ENCODE measurements at places on chromosomes 16 and 17. TPM values are rescaled to one million over a fixed set of nuclear protein-coding genes. Genes with fewer than 3 reads are reported as not detected.

Gene ZNF624
- 6.9 TPM for total RNA-seq

Gene MARVELD3
- total RNA-seq = not detected

- H3K27me3 ChIP-seq = no peaks in the 10 kb centered on the region
- no peak overlapping the region for H3K4me3 ChIP-seq
- peak overlapping the region; percentile 54 for H3K27ac ChIP-seq
- no peak for DNase-seq
Measured at GRCh38 chr17:77429369-77429968, 288.7 kb downstream of the SEC14L1 start.

Gene TNRC6C
- 13.3 TPM for total RNA-seq

GRCh38 chr17:8121681-8122421, 2.1 kb downstream of the HES7 start:
- H3K36me3 ChIP-seq = no peaks in the 10 kb centered on the region
- DNase-seq = peak; percentile 66
- H3K4me3 ChIP-seq = peak overlapping the region; percentile 64
- H3K27ac ChIP-seq = no peak overlapping the region
- H3K27me3 ChIP-seq = peaks cover 53% of the 10 kb centered on the region

DNA sequence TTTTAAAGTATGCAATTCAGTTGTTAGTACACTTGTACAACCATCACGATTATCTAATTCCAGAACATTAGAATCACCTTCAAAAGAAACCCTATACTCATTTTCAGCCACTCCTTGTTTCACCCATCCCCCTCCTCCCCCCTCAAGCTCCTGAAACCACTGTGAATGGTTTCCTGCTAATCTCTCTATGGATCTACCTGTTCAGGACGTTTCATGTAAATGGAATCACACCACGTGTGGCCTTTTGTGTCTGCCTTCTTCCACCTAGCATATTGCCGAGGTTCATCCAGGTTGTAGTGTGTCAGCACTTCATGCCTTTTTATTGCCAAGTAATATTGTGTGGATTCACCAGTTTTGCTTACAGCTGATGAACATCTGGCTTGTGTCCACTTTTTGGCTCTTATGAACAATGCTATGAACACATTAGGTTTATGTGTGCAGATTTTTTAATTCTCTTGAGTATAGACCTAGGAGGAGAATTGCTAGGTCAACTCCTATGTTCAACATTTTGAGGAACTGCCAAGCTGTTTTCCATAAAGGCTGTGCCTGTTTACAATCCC, 17.8 kb downstream of the EIF4A3 start:
- DNase-seq = no peak
- H3K4me3 ChIP-seq = no peak overlapping the region
- no peak overlapping the region for H3K27ac ChIP-seq
- H3K36me3 ChIP-seq = peaks cover 8% of the 10 kb centered on the region
- H3K27me3 ChIP-seq = no peaks in the 10 kb centered on the region
- H3K4me1 ChIP-seq = no peaks in the 10 kb centered on the region

DNA sequence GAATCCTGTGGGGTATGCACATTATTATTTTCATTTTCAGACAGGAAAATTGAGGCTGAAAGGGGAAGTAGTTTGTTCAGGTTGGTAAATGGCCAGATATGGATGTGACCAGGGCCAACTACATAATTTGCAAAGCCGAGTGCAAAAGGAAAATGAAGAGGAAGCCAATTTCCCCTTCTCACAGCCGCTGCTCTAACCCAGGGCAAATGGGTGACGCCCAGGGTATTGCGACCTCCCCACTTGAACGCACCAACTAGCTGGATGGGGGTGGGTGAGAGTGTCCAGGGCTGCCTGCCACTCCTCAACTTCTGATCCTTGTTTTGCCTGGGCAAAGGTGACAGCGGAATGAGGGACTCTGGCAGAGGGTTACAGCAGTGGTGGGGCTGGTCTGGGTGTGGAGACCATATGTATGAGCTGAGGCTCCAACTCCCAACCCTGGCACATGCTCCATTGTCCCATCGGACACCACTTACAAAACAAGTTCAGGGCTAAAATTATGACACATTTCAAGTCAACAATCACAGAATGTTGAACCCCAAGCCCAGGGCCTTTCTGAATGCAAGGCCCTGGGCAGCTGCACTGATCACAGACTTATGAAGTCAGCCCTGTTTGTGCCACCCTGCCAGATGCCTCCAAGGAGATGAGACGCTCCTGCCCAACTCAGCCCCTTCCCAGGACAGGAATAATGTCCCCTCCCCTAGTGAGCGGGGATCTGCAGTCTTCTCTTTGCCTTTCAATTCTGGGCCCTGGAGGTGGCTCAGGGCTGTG, 1.7 kb downstream of the ANKRD40CL start:
- H3K36me3 ChIP-seq = no peaks in the 10 kb centered on the region
- H3K4me1 ChIP-seq = peaks cover 32% of the 10 kb centered on the region
- no peaks in the 10 kb centered on the region for H3K27me3 ChIP-seq
- no peak overlapping the region for H3K4me3 ChIP-seq

DNA sequence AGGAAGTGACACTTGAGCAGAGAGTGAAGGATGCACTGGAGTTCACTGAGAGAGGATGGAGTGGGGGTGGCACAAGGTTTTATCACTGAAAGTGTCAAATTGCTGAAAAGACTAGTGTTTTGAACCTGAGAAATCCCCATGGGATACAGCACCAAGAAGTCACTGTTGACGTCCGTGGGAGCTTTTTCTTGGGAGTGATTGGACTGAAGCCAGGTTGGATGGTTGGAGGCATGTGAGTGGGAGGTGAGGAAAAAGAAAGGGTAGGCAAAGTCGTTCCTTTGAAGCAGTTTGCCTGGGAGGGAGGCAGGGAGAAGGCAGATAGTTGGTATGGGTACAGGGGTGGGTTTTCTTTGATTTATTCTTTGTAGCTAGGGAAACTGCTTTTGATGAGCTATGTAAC, 39.9 kb upstream of the SDK2 start:
- no peak for DNase-seq
- H3K27me3 ChIP-seq = no peaks in the 10 kb centered on the region
- H3K4me3 ChIP-seq = no peak overlapping the region
- no peaks in the 10 kb centered on the region for H3K4me1 ChIP-seq

Gene KRT17
- total RNA-seq = not detected

DNA sequence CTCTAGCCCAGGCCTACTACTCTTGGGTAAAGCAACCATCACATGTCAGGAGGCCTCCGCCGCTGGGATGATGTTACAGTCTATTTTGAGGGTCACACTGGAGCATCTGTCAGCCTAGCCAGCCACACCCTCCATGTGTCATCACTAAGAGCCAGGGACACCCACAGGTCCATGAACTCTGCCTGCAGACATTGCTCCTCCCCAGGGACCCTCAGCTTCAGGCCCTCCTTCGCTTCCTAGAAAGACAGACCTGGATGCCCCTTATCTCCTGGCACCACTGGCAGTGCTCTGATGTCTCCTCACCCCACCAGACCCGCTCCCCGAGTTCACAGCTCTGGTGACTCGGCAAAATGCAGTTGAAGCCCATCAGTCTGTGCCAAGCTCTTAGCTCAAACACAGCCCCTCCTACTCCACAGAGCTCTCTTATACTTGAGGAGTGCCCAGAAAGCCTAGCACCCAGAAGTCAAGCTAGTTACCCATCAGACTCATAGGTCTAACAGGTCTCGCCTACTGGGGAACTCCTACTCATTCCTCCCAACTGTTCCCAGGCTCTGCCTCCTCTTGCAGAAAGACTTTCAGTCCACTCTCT, 5.9 kb downstream of the RANBP10 start:
- H3K36me3 ChIP-seq = peaks cover 3% of the 10 kb centered on the region
- H3K27me3 ChIP-seq = peaks cover 85% of the 10 kb centered on the region
- peaks cover 1% of the 10 kb centered on the region for H3K4me1 ChIP-seq

Gene CARD14
- 2.9 TPM for total RNA-seq

GRCh38 chr17:80614332-80615047, 69.9 kb downstream of the RPTOR start:
- no peak for DNase-seq
- H3K36me3 ChIP-seq = no peaks in the 10 kb centered on the region
- H3K27ac ChIP-seq = no peak overlapping the region
- H3K4me3 ChIP-seq = no peak overlapping the region
- H3K27me3 ChIP-seq = no peaks in the 10 kb centered on the region

DNA sequence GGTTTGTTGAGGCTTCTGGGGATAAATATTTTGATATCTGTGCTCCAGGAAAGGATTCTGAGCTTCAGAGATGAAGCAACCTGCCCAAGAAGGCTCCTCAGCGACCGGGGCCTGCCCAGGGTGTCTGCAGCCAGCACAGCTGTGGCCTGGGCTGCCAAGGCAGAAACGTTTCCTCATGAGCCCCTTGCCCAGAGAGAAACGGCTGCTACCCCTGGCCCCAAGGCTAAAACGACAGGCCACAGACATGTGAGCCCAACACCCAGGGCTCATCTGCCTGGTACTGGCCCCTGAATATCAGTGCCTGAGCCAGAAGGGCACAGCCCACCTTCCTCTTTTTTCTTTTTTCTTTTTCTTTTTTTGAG, 45.4 kb upstream of the RASD1 start:
- no peaks in the 10 kb centered on the region for H3K36me3 ChIP-seq
- no peak for DNase-seq
- peak overlapping the region; percentile 66 for H3K27ac ChIP-seq
- H3K27me3 ChIP-seq = no peaks in the 10 kb centered on the region
- H3K4me1 ChIP-seq = peaks cover 49% of the 10 kb centered on the region
- no peak overlapping the region for H3K4me3 ChIP-seq

DNA sequence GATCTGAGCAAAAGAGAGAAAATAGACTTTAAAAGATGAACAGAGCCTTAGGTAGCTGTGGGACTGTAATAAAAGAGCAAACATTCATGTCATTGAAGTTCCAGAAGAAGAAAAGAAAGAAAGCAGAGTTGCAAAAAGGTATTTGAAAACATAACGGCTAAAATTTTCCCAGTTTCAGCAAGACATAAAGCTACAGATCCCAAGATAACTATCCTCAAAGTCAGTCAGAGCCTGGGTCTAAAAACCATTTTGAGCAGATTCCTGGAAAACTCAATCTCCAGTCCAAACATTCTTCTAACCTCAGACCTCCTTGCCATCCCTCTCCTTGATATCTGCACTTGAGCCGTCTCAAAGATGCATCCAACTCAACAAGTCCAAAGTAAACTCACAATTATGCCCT, 20.9 kb upstream of the CD300E start:
- H3K4me3 ChIP-seq = no peak overlapping the region
- H3K4me1 ChIP-seq = peaks cover 8% of the 10 kb centered on the region
- no peaks in the 10 kb centered on the region for H3K36me3 ChIP-seq
- H3K27ac ChIP-seq = no peak overlapping the region
- DNase-seq = no peak
- H3K27me3 ChIP-seq = no peaks in the 10 kb centered on the region

- peaks cover 17% of the 10 kb centered on the region for H3K4me1 ChIP-seq
- no peaks in the 10 kb centered on the region for H3K36me3 ChIP-seq
- H3K27me3 ChIP-seq = no peaks in the 10 kb centered on the region
- H3K4me3 ChIP-seq = no peak overlapping the region
Measured at GRCh38 chr16:50270510-50271147, 4.3 kb downstream of the ADCY7 start.

- H3K4me1 ChIP-seq = peaks cover 19% of the 10 kb centered on the region
- no peak for DNase-seq
- no peaks in the 10 kb centered on the region for H3K36me3 ChIP-seq
- no peaks in the 10 kb centered on the region for H3K27me3 ChIP-seq
- no peak overlapping the region for H3K4me3 ChIP-seq
Measured at GRCh38 chr17:7010523-7010922, 1.9 kb upstream of the RNASEK start.

DNA sequence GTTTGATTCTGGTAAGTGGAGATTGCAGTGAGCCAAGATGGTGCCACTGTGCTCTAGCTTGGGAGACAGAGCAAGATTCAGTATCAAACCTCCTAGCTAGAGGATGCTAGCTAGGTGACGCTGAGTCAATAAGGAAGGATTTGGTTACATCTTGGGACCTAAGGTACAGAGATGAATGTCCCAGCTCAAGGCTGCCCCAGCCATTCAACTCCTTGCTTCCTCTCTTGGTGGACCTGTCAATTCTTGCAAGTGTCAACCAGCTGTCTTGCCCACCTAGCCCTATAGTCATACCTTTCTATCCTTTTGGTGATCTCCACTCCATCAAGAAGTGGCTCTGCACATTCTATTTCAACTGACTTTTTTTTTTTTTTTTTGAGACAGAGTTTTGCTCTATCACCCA, 1.4 kb upstream of the MILR1 start:
- DNase-seq = no peak
- no peaks in the 10 kb centered on the region for H3K27me3 ChIP-seq
- no peak overlapping the region for H3K27ac ChIP-seq

GRCh38 chr17:3636154-3636907, at the start of the genes CTNS and SHPK:
Gene CTNS, plus strand, starts transcription at chr17:3636760. Its CDS starts 3,447 bp downstream, at chr17:3640207.
Gene SHPK, minus strand, starts transcription at chr17:3636250. Its CDS starts 31 bp downstream, at chr17:3636219.
- H3K27me3 ChIP-seq = no peaks in the 10 kb centered on the region
- H3K27ac ChIP-seq = peak within 1 kb of the TSS; percentile 86
- peaks cover 16% of the 10 kb centered on the region for H3K4me1 ChIP-seq
- peak within 1 kb of the TSS; percentile 76 for H3K4me3 ChIP-seq
- peak; percentile 98 for DNase-seq

DNA sequence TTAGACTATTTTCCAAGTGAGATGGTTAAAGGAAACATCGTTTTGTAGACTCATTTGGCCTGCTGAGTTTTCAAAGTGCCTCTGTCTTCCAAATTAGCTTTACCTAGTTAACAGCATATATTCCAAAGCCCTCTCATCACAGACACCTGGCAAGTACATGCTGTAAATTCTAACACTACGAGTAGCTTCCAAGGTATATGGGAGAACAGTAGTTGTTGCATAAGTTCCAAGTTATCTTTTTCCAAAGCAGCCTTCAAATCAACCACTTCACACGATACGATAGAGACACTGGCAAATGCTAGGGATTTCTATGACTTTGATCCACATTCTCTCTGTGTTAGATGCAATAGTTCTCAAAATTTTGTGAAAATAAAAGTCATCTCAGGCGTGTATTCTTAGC, 299.3 kb downstream of the CNTNAP4 start:
- H3K36me3 ChIP-seq = no peaks in the 10 kb centered on the region
- no peaks in the 10 kb centered on the region for H3K27me3 ChIP-seq
- H3K4me3 ChIP-seq = no peak overlapping the region
- no peak overlapping the region for H3K27ac ChIP-seq
- no peak for DNase-seq

GRCh38 chr16:1030473-1030901, 42.1 kb upstream of the SSTR5 start:
- no peak overlapping the region for H3K27ac ChIP-seq
- peaks cover 11% of the 10 kb centered on the region for H3K4me1 ChIP-seq
- DNase-seq = no peak
- no peaks in the 10 kb centered on the region for H3K36me3 ChIP-seq
- no peak overlapping the region for H3K4me3 ChIP-seq

GRCh38 chr16:7688811-7689210, 356.2 kb downstream of the RBFOX1 start:
- no peaks in the 10 kb centered on the region for H3K36me3 ChIP-seq
- H3K4me1 ChIP-seq = no peaks in the 10 kb centered on the region
- no peaks in the 10 kb centered on the region for H3K27me3 ChIP-seq
- DNase-seq = no peak
- no peak overlapping the region for H3K27ac ChIP-seq
- H3K4me3 ChIP-seq = no peak overlapping the region
